Bronchial epithelial cell (primary cell): ENCODE measurements at places on chromosomes 4 and X. TPM values are rescaled to one million over a fixed set of nuclear protein-coding genes. Genes with fewer than 3 reads are reported as not detected.

DNA sequence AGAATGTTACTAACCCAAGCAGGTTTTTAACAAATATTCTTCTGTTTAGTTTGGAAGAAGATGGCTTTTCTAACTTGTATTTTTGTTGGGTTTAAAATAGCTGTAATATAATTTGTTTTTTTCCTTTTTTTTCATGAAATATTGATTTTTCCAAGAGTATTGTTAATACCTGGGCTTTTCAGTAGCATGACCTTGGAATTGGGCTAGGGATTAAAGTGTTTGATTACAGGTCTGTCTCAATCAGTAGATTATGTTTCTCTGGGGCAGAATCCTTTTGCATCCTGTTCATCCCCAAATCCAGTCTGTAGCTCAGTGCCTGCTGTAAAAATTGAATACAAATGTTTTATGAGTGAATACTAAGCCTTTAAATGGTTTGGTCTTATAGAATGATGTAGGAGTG, 479.8 kb downstream of the RAPGEF2 start:
- DNase-seq, result no peak

DNA sequence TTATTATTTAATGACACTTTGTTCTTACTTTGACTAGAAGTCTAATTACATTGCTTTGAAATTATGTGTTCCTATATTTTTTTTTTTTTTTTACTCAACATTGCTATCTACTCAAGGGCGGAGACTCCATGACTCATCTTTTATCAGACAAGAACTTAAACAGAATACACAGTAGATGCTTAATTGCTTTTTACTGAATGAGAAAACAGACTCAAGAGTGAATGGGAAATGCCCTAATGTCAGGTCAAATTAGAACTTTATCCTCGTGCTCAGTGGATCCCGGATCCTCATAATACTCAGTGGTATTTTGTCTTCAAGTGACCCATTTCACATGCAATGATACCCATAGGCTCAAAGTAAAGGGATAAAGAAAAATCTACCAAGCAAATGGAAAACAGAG, 954.5 kb upstream of the IGFBP7 start:
- no peak for DNase-seq

- no peak for DNase-seq
Measured at GRCh38 chrX:45715748-45716147, 515.1 kb upstream of the DIPK2B start.

GRCh38 chr4:172725581-172725980, 443.0 kb upstream of the GALNT7 start:
- peak; percentile 57 for DNase-seq

The LAMP2 gene
- total RNA-seq, result 112 and 118 TPM in 2 replicates

DNA sequence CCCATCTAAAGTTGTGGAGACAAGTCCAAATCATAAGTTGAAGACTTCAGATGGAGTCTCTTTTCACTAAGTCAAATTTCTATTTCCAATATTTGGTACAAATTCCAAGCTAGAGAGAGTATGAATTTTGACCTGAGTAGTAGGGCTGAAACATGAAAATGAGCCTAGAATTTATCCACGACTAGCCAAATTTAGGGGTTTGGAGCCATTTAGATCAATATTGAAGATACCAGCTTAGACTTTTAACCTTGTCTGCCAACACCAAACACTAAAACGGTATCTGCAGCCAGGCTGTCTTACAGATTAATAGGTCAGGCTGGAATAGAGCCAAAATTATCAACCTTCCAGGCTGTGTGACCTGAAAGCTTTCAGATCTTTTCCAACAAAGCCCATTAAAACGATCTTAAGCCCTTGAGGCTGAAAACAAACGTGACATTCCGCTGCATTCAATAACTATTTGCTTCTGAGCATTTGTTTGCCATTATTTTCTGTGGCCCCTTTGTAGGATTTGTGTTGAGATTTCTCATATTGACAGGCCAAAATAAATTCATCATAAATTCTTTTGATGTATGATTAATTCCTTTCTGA, 268.7 kb upstream of the DKK2 start:
- no peak for DNase-seq

DNA sequence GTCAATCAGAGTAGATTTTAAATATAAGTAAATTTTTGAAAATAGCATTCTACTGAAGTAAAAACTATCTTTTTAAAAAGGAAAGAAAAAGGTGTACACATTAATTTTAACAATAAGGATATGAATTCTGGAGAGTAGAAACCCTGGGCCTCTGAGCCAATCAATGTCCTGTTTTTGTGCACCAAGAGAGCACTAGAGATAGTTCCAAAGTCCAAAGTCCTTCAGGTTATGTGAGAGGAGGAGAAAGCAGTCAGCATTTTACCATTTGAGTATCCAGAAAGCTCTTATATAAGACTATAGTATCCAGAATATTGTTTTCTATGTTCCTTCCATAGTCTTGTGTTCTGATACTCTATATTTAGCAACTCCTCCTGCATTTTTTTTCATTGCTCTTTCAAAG, 3.3 kb upstream of the TCEAL8 start:
- DNase-seq, result no peak

DNA sequence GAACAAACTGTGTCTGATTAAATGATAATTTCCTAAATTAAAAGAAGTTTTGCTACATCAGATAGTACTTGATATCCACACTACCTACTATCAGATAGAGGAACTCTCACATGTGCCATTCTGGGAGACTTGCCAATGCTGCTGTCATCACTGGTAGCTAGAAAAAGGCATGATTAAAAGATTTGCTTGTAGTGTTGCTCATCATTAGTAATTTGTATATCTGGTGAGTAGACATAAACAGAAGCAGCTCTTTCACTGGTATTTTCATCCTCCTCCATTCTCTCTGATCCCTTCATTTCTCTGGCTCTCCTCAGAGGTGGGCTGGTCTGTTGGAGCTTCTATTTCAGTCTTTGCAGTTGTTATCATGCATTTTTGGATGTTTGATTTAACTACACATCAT, 56.0 kb downstream of the SPRY1 start:
- DNase-seq, result peak; percentile 97

The CHRDL1 gene
- total RNA-seq, result not detected in 2 replicates

The MAP7D2 gene
- under 0.01 and 0.38 TPM in 2 replicates for total RNA-seq

- DNase-seq, result no peak
Measured at GRCh38 chr4:182930889-182931288, 13.7 kb upstream of the DCTD start.

The XAGE1A gene
- total RNA-seq, result not detected in 2 replicates

GRCh38 chr4:190020790-190021717, 6.0 kb downstream of the FRG2 start:
- DNase-seq, result peak; percentile 42

DNA sequence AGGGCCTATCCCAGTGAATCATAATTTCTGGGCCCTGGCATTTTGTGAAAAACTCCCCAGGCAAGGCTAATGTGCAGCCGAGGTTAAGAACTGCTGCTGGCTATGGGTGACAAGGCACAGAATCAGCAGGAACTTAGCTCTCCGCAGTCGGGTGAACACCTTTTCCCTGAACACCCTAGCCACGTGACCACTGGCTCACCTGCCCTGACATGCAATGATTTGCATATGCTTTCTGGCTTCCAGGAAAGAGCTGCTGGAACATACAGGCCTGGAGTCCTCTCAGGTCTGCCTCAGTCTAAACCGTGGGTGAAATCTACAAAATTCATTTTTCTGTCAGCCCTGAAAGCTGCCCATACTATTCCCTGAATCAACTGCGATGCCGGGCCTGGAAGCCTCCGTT, 56.6 kb downstream of the ZNF827 start:
- DNase-seq, result peak; percentile 94

DNA sequence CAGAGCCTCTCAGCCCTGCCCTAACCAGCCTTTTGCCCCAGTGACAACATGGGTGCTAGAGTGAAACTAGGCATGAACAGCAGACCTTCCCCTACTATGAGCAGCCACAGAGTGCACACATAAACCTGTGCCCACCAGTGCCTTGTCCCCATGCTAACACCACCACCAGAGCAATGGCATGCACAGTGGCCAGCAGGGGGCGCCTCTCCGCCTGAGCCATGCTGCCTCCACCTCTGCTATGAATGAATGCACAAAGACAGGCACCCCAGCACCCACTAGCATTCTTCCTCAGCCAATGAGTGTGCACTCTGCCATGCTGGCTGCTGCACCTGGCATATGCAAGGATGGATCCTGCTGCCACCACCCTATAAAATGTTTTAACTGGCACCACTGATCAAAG, 286.9 kb upstream of the FGF16 start:
- no peak for DNase-seq

GRCh38 chr4:11625211-11625610, 196.5 kb upstream of the HS3ST1 start:
- no peak for DNase-seq

- DNase-seq, result no peak
Measured at GRCh38 chr4:138241281-138242075, 671 bp downstream of the SLC7A11 start.

The EPHA5 gene
- total RNA-seq, result under 0.01 TPM in 1 of 2 replicates, not detected in the other

DNA sequence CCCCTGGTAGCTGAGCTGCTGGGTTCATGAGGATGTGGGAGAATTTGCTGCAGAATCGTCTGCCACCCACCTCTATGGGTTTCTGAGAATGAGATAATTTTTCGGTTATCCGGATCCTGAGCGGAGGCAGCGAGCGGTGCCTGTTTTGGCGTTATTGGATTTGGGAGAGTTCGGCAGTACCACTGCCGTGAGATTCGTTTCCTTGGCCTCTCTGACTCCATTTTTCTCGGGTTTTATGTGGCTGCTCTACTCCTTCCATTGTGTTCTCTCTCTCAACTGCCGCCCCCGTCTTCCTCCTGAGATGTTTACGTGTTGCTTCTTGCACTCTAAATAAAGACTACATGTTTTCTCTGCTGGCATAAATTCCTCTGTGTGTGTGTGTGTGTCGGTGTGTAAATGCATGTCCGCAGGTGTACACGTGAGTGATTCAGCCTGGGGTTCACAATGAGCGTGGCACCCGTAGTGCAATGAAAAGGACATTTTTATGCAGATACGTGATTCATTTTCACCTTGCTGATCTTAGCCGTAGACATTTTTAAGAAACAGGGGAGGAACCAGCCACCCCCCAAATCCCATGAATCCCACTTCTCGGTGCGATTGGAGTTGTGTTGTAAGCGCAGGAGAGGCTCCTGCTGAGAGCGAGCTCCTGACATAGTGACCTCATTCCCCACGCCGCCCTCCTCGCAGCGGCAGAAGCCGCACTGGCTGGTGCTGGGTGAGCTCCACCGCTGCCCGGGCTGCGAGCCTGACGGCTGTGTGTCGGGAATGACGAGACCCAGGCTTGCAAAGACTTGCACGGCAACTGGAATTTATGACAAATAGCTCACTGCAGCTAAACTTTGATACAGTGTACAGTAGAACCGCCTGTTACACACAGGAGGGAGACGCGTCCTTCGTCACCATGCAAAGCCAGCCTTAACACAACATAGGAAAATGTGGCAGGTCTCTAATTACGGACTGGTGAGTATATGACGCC, 82.2 kb downstream of the STOX2 start:
- peak; percentile 98 for DNase-seq

The LANCL3 gene
- total RNA-seq, result 0.26 TPM in 2 replicates

- no peak for DNase-seq
Measured at GRCh38 chr4:150593996-150594395, 12.0 kb downstream of the MAB21L2 start.

The TCEAL7 gene
- total RNA-seq, result 0.77 and 1.1 TPM in 2 replicates

The MSANTD1 gene
- total RNA-seq, result 0.26 and 0.64 TPM in 2 replicates

The MAEA gene
- 44.8 and 46.1 TPM in 2 replicates for total RNA-seq

The GPRIN3 gene
- not detected in 2 replicates for total RNA-seq

DNA sequence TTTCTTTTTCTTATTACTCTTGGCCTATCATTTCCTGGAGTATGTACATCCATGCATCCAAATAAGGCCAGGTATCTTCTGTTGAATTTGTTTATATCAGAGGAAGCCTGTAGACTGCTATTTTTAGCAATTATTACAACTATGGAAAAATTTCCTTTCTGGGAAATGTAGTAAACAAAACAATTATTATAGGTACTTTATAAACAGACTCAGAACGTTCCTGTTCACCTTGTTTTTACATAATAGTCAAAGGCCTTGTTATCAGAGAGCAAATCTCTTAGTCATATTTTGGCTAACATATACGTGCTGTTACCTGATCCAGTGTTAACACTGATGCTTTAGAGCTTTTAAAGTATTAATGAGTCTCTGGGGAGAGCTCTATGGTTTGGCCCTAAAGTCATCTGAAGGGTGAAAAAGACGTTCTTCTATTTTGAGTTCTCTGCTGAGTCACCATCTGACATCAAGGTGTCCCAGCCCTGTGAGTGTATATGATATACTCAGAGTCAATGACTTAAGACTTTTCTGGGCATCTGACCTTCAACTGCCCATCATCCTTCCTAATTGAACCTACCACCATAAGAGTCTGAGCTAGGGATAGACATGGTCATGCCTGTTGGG, 7.3 kb downstream of the SPARCL1 start:
- peak; percentile 91 for DNase-seq

DNA sequence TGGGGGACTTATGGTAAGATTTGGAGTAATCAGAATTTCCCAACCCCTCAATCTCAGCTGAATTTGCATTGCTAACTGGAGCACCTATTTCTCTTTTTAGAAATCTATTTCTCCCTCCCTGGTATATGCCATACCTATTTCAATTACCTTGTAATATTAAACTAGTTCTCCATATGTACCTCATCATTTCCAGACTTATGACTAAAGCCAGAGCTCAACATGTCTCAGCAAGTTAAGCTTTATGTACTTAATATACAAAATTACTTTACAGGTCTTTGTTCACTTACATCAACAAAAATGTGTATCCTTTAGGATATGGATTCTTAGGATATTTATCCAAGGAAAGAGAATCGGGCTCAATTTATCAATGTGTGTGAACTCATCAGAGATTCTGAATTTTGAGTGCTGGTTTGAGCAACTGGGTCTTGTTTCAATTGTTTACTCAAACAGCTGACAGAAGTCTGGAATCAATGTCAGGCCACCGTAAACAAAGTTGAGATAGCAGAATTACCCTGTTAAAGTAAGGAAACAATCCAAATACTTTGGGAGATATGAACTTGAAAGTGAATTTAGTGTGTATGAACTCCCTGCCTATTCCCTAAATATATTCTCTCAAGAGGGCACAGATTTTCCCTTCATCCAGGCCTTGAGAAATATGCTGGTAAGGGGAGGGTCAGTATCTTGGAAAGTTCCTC, 199.6 kb downstream of the VEGFC start:
- peak; percentile 90 for DNase-seq

DNA sequence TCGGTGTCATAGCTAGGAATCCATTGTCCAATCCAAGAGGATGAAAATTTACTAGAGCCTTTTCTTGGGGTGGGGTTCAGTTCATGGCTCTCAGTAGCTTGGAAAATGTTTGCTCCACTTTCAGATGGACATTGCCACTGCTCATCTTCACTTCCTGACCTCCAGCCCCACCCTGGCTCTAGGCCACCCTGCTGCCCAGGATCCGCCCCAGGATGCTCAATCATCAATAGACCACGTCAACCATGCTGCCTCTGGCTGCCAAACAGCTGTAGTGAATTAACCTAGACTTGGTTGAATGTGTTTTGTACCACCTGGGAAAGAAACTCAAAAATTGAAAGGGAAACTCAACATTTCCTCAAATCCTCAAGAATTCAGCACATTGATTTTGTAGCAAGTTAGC, 37.2 kb upstream of the HSD17B10 start:
- DNase-seq, result no peak
